Omental fat pad (tissue), 4 donors: ENCODE measurements at places on chromosomes 7 and 10.

GRCh38 chr7:133863362-133864061 is 263.6 kb upstream of the LRGUK start:
- DNase-seq = no peak

DNA sequence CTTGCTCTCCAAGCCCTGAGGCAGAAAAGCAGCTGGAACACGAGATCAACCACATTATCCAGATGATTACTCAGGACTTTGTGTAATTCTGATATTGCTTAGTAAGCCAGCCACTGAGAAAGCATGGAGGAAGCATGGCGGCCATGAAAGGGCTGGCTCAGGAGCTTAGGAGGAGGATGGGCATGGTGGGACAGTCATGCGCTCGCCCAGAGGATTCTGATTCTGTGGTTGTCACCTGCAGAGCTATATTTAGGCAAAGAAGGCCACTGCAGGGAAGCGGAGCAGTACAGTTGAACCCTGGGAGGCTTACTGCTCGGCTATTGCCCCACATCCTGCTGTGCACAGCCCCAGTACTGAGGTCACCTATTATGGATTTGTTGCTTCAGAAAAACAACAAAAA is 128.8 kb upstream of the DNAJB12 start:
- DNase-seq = no peak

DNA sequence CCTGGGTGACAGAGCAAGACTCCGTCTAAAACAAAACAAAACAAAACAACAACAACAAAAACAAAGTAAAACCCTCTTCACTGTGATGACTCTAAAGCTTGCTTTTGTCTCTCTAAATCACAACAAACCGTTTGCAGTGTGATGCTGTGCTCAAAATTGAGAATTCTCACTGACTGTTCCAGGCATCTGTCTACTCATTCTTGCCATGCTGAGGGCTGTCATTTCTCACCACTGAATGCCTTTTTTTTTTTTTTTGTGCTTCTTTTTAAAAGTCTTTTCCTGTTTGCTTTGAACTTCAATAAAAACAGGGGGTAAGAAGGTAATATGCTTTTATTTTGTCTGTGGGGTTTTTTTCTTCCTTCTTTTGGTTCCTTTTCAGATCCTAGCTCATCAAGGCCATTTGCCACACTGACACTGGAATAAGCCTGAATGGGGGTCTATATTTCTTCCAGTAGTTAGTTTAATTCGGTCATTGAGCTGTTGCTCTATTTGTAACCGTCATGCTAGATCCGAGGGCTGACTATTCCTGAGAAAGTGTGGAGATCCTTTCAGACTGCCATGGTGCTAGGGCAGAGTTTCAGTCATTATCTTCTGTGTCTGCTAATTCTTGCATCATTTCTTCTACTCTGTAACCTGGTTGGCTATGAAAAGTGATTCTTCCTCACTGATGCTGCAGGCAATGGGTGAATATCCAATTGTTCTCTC is 10.6 kb downstream of the FAS start:
- DNase-seq = no peak

DNA sequence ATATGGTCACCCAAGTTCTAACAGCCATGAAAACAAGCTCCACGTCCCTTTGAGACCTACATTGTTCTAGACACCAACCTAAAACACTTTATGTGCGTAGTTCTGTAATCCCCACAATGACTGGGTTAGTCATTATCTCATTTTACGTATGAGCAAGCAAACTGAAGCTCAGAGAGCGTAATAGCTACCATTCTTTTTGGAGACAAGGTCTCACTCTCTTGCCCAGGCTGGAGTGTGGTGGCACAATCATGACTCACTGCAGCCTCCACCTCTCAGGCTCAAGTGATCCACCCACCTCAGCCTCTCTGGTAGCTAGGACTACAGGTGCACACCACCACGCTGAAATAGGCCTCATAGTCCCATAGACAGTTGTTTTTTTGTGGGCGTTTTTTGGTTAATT is 10.5 kb downstream of the DAGLB start:
- DNase-seq = no peak

GRCh38 chr10:69392481-69393000 is 24.2 kb downstream of the TACR2 start:
- DNase-seq = peak; percentile 68

DNA sequence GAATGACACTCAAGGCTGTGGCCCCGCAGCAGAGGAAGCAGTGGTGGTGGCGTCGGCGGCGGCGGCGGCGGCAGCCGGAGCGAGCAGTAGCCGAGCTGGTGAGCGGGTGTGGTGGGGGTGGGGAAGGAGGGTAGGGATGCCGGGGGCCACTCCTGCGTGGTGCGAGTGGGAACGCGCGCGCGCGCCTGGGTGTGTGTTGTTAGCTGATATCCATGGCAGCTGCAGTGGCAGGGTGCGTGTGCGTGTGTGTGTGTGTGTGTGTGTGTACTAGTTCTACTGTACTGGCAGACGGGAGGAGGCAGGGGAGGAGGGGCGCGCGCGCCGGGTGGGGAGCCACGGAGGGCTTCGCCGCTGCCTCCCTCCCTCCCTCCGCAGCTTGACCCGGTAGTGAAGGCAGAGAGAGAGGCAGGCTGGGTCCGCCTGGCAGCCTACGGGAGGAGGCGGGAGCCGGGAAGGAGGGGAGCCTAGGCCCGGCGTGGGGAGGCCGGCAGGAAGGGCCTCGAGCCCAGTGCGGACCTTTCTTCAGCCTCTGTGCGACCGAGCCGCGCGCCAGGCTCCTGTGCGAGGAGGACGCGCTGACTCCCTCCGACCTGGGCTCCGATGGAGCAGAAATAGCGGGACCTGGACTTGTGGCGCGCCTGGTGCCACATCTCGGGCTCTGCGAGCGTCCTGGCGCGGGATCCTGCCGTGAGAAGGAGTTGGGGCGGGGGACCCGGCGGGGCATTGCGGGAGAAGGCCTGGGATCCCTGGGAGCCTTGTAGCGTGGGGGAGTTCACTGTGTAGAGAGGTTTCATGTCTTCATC is at the start of gene MAGI2:
Gene MAGI2, minus strand, starts transcription at position 110 of the 803 bp plus-strand sequence. CDS start 347 bp downstream, outside the sequence.
- DNase-seq = peak; percentile 57

DNA sequence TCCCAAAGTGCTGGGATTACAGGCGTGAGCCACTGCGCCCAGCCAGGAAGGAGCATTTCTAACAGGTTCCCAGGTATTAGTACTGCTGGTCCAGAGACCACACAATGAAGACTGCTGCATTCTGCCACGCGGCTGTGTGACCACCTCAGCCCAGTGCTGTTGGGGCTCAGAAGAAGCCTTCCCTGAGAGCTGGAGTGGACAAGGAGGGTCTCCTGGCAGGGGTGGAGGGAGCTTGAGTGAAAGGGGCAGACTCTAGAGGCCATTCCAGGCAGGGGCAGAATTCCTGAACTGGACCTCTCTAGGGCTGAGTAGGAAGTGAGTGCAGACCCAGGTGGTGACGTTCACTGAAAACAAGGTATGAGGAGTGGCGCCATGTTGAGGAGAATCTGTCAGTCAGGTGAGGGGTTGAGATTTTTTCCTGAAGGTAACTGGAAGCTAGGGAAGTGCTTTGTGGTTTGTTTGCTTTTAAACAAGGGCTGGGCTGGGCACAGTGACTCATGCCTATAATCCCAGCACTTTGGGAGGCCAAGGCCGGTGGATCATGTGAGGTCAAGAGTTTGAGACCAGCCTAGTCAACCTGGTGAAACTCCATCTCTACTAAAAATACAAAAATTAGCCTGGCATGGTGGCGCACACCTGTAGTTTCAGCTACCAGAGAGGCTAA is 67.6 kb downstream of the TACC2 start:
- DNase-seq = no peak

GRCh38 chr10:102682416-102682815 is 31.8 kb downstream of the ARL3 start:
- DNase-seq = no peak

- DNase-seq = no peak
Measured at GRCh38 chr7:139680676-139681462, 96.9 kb downstream of the HIPK2 start.

GRCh38 chr10:101675115-101675514 is 19.9 kb downstream of the FBXW4 start:
- no peak for DNase-seq
